ENCODE measurements at places on chromosomes 7 and 10.

DNA sequence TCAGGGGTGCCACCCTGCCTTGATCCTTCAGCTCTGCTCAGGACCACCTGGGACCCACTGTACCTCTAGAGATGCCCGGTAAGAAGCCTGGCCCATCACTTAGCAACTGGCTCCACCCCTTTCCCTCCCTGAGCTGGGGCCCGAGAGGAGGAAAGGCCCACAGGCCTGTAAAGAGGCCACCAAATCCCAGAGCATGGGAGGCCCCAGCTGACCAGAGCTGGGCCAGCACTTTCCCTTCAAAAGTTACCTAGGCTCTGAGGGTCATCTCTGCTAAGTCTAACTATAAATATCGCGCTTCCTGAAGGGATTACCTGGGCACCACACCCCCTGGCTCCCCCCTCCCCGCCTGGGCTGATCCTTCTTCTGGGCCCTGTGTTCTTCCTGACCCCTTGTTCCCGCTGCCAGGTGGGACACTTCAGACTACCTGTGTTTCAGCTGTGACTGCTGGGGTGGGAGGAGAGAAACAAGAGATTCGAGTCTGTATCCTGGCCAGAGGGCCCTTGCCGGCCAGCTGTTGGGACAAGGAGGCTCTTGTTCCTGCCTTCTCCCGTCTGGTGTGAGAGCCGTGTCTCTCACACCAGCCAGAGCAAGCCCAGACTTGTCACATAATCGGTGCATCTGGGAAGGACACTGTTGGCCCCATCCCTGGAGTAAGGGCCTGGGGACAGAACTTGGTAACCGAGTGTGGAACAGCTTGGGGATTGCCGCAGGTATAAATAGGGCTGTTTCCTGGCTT is 22.8 kb upstream of the ANKRD2 start:
- no peak for DNase-seq

DNA sequence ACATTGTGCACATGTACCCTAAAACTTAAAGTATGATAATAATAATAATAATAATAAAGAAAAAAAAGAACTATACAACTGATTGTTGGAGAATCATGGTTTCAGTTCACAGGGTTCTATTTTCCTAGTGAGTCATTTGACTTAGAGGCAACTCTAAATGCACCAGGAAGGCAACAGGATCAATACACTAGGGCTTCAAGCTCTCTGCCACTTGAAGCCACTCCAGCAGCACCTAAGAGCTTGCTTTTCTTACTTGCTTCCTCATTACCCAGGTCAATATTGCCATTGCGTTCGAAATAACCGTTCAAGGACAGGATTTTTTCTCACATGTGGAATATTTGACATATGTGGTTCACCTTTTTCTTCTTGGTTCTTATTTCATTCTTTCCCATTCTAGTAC is 189.7 kb downstream of the GRM3 start:
- no peak for DNase-seq

- no peak for DNase-seq
Observed at GRCh38 chr10:19749185-19749729, 67.0 kb upstream of the PLXDC2 start.

GRCh38 chr10:6912021-6912420 is 331.9 kb upstream of the PRKCQ start:
- DNase-seq = no peak

DNA sequence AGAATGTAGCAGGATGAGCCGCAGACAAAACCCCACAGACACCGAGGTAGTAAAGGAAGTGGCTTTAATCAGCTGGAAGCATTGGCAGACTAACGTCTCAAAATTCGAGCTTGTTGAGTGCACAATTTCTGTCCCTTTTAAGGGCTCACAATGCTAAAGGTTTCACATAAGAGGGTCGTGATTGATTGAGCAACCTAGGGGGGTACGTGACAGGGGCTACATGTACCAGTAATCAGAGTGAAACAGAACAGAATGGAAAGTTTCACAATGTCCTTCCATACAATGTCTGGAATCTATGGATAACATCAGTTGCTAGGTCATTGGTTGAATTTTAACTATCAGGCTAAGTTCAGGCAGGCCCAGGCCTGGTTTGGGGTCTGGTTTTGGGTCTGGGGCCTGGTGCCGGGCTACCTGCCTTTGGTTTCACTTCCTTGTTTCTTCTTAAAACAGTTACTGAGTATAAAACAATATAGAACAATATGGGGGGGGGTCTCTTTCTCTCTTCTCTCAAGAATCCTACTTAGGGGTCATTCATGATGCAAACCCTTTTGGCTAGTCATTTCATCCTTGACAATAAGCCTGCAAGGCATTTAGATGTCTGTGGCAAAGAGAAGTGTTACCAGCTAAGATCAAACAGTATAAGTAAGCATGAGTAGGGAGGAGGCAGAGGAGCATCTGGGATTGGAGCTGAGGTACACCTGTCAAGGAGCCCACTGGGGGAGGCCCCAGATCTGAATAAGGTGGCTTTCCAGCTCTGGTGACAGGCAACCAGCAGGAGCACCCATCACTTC is 364.1 kb downstream of the TNS3 start:
- no peak for DNase-seq

GRCh38 chr10:130432271-130432670 is 296.1 kb downstream of the GLRX3 start:
- DNase-seq = no peak

- DNase-seq = no peak
Observed at GRCh38 chr10:44032216-44032615, 352.7 kb downstream of the CXCL12 start.

DNA sequence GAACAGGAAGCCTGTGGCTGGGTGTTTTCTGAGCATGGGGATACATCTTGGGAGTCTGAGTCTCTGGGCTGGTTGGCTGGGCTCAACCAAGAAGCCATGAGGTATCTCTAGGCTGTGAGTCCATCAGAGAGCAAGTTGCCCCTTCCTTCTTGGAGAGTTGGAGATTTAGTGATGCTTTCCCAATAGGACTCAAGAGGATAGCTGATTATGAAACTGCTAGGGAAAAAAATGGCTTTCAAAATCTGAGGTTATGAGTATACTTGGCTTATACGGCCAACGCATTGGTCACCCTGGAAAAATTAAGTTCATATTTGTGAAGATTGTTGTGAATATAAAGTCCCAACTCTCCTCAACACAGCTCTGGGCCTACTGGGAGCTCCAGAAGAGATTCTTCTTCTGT is 162.7 kb upstream of the KMT2E start:
- DNase-seq = no peak

DNA sequence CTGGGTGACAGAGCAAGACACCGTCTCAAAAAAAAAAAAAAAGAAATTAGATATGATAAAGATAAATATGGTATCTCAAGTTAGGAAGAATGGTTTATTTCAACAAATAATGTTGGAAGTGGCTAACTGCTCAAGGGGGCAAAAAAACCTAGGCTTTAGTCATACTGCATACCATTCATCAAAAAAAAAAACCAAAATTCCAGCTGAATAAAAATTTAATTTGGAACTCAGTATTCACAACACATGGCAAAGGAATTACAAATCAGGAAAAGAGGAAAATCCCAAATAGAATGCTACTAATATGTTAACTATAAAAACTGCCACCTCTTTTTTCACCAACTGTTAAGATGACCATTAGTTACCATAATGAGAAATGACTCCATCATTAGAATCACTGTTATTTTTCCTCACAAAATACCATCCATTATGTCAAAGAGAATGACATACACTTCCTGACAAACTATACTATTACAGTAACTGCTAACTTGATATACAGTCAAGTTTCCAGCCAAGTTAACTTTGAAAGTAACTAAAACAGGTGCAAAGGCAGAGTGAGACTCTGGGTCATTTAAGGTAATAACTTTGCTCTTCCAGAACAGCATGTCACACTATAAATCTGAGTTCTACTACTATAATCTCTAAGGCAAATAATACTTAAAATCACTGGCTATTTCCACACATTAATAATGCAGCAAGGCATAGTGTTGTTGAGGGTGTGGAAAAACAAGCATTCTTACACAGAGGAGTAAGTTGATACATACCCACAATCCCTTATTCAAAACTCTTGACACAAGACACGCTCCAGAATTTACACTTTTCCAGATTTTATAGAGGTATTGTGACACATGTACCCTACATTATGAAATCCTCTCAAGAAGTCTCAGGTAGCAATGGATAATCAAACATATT is 10.2 kb downstream of the KBTBD2 start:
- no peak for DNase-seq

- DNase-seq = peak; percentile 61
Observed at GRCh38 chr10:97072851-97073665, 112.7 kb downstream of the SLIT1 start.

- no peak for DNase-seq
Observed at GRCh38 chr7:751826-752225, 24.7 kb upstream of the PRKAR1B start.

GRCh38 chr10:124349996-124350280 is 68.8 kb downstream of the OAT start:
- DNase-seq = no peak

DNA sequence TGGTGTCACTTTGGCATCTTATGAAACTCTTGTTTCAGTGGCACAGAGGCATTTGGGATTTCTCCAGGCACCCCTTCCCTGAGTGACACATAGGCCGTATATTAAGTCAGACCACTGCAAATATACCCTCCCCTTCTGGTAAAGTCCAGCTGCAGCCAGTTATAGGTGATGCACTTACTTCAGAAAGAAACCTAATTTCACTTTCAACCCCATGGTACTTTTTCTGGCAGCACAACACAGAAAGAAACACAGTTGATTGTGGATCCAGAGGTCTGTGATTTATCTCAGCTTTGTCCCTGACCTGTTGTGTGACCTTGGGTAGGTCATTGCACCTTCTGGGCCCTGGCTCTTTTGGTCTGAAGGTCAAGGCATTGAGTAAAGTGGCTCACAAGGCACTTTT is 173.2 kb downstream of the BUB3 start:
- DNase-seq = no peak

DNA sequence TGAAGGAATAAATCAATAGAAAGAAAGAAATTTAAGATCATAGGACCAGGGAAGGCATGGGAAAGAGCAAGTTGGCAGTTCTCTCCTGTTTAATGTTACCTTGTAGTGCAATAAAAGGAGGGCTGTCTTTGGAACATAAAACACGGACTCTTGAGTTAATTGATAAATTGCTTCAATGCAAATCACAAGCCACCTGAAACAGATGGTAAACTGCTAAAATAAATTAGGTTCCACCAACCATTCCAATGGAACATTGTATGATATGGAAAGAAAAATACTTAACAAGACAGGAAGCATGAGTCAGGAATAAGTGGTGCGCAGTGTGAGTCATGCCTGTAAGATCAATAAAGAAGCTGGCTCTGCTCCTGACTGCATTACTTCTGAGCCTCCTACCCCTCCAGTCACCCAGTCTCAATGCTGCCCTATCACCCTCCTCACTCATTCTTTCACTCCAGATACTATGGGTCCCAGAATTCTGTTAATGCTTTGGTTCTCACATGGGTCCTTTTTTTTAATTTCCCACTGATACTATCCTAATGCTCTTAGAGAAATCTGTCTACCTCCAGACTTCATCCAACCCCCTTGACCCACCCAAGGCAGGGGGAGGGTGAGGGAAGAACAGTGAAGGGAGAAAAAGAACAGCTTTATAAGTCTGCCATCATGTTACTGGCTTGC is 78.9 kb downstream of the LRRC17 start:
- no peak for DNase-seq

DNA sequence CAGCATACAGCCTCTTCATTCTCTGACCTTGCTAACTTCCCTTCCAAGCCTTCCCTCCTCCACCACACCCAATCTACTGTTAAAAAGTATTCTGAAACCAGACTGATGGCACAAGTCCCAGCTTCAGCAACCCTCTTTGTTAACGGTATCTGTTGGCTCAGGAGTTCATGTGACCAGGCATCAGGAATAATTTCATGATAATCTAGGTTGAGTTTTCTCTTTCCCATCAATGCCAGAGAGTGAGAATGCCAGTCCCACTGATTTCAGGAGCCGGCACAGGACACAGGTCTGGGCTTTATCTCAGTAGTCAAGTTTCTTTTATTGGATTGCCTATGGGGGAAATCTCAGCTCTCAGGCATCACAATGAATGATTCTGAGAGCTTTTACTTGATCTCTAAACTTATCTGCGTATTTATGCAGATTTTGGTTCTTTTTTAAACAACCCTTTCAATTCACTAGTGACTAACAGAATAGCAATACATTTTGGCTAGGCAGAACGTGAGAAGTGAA is 231.0 kb upstream of the LYZL1 start:
- DNase-seq = no peak

- DNase-seq = no peak
Observed at GRCh38 chr7:132290021-132290420, 286.2 kb downstream of the PLXNA4 start.

- no peak for DNase-seq
Observed at GRCh38 chr7:44101966-44102845, 1.9 kb upstream of the AEBP1 start.

GRCh38 chr10:98478430-98479222 is 31.9 kb upstream of the HPS1 start:
- no peak for DNase-seq

DNA sequence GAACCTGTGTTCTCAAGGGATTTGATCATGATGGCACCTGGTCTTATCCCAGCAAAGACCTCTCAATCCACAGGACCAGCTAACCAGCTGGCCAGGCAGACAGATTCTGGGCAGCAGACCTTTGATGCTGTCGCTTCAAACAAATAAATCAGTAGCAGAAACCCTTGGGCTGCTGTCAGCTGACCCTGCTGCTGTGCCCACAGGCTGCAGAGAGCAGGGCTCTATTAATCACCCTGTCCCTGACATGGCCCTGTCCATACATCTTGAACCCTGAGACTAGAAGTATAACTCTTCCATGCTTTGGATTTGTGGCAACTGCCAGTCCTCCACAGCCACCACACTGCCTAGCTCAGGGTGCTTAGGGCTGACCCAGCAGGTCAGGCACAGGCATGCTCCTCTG is 244.1 kb upstream of the PODXL start:
- no peak for DNase-seq

- DNase-seq = no peak
Observed at GRCh38 chr7:2540641-2541051, 14.7 kb downstream of the BRAT1 start.

GRCh38 chr7:146216396-146217041 is 99.9 kb downstream of the CNTNAP2 start:
- DNase-seq = no peak

DNA sequence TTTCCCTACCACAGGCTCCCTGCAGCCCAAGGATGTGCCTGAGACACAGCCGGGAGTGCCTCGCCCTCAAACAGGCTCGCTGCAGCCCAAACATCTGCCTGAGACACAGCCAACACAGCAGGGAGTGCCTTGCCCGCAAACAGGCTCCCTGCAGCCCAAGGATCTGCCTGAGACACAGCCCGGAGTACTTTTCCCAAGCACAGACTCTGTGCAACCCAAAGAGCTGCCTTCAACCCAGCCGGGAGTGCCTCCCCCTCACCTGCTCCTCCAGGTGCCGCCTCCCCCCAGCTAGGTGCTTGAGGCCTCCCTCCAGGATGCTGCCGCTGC is 42.9 kb downstream of the ANTXRL start:
- no peak for DNase-seq

GRCh38 chr7:86846494-86847190 is 202.9 kb downstream of the GRM3 start:
- DNase-seq = no peak

DNA sequence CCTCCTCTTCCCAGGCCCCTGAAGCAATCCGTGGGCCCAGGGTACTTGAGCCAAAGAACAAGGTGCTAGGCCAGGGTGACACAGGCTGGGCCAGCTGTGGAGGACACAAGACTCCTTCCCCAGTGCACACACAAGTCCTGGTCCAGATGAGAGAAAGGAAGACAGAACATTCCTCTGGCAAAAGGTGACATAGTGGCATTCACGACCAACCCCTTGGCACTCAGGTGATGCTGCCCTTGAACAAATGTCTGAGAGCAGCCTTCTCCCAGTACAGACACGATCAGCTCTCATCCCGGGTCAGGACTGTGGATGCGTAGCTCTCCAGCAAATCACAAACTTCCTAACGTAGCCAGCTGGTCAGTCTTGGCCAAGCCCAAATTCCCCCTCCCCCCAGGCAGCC is 118.5 kb downstream of the OAT start:
- DNase-seq = no peak

Data from activated T-helper 1 cell treated with anti-CD3 and anti-CD28 coated beads, Interleukin-12 subunit alpha, Interleukin-12 subunit beta, Interleukin-2, Interleukin-4 antibody, amounts not matched to agents 30 ng/mL and 10 ng/mL and 1 ng/mL, durations not matched to agents 14 hours and 24 hours and 36 hours (primary cell).